ENCODE measurements at places on chromosomes 7 and 10.

GRCh38 chr7:6221340-6222319 lies 50.8 kb downstream of the CYTH3 start:
- DNase-seq = no peak

DNA sequence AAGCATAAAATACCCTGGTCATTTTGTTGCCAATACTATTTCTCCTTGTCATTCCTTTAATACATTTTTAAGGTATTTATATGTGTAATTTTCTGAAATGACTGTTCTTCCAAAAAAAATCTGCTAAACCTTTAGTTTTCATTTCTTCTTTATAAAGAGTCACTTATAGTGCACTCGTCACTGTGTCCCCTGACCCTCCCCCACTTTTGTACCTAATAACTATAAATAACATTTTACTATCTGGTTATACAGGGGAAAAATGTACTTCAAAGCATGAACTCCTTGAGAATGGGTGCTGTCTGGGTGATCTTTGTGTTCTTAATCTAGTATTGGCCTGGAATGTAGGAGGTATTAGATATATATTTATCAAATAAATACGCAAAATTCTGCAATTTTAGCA lies 31.1 kb downstream of the RTKN2 start:
- no peak for DNase-seq

- no peak for DNase-seq
These were observed 37.3 kb downstream of the CYP17A1 start for GRCh38 chr10:102799691-102800471.

DNA sequence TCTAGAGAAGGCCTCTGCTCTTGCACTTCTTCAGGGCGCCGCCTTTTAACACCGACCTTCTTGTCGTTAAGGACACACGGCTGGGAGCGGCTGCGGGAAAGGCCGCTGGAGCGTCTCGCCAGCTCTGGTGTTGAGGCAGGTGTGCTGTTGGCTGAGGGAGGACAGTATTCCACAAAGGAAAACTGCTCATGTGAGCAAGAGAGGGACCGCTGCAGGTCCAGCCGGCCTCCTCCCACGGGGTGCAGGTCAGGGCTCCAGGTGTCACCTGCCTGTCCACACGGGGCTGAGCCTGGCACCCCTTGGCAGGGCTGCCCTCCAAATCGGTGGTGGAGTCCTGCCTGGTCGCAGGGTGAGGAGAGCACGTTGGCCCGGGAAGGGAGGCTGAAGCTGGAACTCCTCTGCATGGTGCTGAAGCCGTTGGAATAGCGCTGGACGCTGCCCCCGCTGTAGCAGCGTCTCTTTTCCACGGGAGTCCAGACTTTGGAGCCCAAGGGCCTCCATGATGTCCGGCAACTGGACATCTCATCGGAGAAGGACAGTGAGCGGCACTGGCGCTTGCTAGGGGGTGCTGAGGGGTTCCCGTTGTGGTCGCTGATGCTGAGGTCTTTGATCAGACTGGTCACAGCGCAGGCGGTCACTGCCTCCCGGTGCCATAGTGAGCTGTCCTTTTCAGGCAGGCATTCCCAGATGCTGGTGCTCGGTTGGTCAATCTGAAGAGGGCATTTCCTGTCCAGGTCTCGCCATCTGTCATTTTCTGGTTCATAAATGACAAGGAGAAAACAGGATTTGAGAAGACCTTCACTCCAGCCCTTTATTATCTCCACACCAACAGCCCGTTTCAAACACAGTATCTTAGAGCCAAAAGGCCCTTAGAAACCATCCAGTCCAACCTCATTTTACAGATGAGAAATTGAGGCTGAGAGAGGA lies 62.3 kb downstream of the FAM53B start:
- DNase-seq = no peak

- no peak for DNase-seq
These were observed 329.4 kb downstream of the KCNMA1 start for GRCh38 chr10:77308084-77308732.

DNA sequence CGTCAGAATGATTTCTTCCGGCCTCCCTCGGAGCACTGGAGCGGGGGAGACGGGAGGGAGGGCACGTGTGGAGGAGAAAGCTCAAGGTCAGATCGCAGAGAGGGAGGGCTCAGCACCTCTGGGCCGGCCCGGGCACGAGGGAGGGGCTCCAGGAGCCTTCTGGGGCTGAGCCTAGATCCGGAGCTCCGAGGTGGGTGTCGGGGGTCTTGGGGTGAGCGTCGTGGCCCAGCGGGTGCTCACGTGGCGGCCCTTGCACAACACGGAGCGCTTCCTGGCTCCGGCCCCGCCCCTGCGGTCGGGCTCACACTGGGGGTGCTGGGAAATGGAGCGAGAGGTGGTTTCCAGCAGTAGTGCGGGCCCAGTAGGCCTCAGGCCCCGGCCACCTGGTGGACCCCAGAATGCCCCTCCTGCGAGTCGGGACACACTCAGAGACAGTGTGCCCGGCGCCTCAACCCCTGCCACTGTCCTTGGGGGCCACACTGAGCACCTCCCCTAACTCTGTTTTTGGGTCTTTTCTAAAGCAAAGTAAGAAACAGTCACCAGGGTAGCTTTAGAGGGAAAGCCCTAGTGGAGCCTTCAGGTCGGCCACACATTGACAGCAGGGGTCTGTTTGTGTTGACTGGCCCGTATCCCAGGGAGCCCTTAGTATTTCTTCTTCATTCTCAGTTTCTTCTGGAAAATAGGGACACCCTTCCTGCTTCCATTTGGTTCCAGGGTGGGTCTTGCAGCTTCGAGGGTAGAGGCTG lies 798 bp downstream of the PPIF start:
- DNase-seq = peak; percentile 41

DNA sequence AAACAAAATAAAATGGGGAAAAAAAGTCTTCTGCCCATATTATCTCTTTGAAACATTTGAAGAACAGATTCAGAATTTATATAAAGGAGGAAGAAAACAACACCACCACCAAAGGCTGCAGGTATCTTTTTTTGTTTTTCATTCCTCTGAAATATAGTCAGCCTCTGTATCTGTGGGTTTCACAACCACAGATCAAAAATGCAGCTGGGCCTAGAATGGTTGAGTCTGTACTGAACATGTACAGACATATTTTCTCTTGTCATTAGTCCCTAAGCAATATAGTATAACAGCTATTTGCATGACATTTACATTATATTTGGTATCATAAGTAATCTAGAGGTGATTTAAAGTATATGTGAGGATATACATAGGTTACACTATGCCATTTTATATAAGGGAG lies 559.7 kb upstream of the LRRN3 start:
- no peak for DNase-seq

- no peak for DNase-seq
These were observed 86.8 kb downstream of the ANKRD7 start for GRCh38 chr7:118311121-118311836.
